NCI-H1417 (cell line): ENCODE measurements at places on chromosomes 2 and 18.
A peak's percentile ranks its signal among the peaks of the same experiment; 100 is the strongest.

DNA sequence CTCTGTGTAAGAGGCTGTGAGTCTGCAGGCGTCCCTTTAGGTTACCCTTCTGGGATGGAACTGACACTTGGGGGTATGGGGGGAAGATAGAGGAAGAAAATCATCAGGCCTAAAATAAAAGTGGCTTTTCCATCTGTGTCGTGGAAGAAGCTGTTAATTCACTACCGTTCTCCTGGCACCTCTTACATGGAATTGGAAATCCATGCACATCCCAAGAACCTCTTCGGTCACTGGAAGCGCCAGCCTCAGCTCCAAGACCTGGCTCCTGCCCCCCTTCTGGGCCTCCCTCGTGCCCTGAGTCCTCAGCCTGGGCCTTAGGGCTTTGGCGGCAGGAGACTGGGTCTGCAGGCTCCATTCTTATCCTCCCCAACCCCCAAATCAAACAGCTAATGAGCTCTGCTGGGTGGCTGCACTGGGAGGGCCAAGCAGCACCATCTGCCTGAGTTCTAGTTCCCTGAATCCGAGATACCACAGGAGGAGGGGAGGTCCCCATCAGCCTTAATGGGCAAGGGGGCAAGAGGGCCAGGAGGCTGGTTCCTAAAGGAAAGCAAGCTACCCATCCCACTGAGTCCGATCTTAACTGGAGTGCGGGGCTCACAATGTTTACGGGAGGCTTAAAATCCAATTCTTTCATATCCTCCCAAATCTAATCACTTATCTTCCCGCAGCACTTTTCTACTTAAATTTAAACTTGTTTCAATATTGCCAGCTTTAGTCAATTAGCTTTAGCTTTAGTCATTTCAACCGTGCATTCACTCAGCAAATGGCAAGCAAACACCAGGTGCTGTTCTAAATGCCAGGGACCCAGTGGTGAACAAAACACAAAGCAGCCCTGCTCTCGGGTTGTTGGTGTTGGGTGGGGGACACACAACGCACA, 52.8 kb downstream of the FAM178B start:
- DNase-seq, result peak; percentile 59

DNA sequence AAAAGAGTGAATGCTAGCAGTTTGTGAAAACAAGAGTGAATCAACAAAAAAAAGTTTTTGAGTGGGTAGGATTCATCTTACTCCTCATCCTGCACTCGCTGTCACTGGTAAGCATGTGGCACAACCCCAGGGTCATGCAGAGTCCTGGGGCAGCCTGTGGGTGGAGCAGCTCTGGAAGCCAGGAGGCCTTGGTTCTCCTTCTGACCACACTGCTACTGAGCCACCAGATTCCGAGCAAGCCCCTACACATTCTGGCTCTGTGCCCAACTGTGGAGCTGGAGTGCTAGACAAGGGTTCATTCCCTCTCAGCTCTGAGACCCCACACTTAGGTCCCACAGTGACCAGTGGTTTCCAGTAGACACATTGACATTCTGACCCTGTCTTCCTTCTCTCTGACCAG, 670.6 kb downstream of the BCL11A start:
- no peak for DNase-seq

DNA sequence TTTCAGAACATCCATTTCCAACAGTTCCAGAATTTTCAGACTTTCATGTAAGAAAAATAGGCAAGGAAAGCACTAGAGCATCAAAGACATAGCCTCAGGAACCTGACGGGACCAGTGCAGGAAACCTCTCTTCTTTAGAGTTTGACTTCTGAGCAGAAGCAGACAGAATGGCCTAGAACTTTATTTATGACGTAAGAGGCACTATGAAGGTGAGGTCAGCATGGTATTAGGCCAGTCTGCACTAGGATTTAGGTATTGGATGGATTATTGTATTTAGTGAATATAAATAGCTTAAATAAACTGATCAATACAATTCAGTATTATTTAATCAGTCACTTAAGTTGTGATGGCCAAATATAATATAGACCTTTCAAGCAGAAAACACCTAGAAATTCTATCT, 117.6 kb downstream of the CYRIA start:
- DNase-seq, result no peak

- DNase-seq, result no peak
Measured at GRCh38 chr18:56716692-56717146, 65.6 kb downstream of the WDR7 start.

DNA sequence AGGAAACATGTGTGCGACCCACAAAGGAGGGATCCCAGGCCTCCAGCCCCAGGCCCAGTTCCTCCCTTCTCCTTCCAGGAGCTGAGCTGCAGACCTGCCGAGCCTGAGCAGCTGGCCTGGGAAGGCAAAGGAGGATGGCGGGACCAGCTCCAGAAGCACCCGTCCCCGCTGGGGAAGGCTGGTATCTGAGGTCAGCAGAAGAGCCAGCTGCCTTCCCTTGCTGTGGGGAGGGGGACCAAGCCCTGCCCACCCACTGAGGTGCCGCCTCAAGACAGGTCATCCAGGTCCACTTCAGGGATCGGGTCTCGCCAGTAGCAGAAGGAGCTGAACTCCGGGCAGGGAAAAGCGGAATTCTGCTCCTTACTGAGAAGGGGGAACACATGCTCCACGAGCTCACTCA, 73.2 kb downstream of the EMILIN2 start:
- DNase-seq, result no peak

GRCh38 chr2:196066291-196067087, 2.1 kb downstream of the DNAH7 start:
- DNase-seq, result peak; percentile 65

GRCh38 chr18:66222174-66222573, 381.7 kb downstream of the CDH19 start:
- DNase-seq, result no peak
